CD4-positive, alpha-beta T cell (primary cell): ENCODE measurements at places on chromosomes 3 and 15.
A peak's percentile ranks its signal among the peaks of the same experiment; 100 is the strongest.

DNA sequence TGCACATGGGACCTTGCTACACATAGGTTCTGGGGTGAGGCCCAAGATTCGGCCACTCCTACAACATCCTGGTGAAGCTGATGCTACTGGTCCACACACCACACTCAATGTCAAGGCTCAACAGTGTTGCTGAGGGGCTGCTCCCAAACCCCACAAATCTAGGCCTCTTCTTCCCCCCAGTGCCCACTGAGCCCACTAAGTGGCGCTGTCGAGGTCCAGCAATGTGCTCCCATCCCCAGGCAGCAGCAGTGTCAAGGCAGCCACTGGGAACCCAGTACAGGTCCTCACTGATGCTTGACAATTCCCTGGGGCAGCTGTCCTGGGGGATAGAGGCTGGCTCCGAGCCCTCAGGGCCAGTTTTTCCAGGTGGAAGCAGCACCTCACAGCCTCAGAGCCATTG, 21.5 kb downstream of the SCN5A start:
- DNase-seq = no peak

DNA sequence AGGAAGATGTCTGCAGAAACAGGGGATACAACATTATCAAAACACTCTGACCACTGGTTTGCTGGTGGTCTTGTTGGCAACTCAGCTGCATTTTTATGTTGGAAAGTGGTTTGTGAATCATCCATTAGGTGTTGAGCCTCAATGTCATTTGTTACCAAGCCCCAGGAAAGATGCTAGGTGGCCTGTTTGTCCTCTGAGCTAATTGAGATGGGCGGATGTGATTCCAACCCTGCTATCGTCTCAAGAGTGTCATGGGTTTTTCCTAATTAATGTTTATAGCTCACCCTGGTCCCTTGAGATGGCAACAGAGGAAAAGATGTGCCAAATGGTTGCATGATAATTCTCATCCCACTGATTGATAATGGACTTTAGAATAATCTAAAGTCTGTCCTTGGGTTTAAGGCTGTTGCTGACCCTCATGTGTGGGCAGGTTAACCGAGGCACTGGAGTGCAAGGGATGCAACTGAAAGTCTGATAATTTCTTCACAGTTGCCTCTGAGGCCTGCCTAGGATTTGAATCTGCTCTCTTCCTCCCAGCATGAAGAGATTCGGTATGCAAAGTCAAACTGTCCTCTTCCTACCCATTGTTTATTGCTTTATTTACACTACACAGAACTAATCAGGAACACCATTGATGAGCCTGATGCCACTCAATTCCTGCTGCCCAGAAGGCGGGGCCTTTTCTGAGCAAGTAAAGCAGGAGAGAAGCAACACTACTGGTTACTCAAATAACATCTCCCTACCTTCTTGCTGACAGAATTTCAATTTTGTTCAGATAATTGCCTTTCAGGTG, 166.2 kb upstream of the TBC1D5 start:
- DNase-seq = no peak

DNA sequence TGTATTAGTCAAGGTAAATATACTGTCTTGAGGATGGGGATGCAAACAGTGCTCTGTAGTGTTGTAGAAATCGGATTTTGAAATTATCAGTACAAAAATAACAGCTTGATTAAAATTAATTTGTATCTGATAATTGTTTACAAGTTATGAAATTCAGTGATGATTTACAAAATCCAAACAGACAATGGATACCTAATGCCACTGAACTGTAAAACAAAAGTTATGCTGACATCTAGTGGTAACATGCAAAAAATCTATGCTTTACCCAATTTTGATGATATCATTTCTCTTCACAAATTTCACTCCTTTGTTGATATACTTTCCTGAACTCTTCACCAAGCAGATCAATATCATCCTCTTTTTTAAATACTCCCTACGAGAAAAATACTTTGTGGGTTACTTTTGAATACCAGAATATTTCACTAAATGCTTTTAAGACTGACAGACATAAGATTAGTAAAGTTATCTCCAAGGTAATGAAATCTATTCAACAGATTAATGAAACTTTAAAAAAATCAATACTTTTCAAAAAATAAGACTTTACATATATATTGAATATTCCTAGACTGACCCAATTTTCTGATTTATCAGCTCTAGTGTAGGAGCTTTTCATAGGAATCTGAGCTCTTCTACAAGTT, 36.0 kb downstream of the MNS1 start:
- peak; percentile 15 for DNase-seq

DNA sequence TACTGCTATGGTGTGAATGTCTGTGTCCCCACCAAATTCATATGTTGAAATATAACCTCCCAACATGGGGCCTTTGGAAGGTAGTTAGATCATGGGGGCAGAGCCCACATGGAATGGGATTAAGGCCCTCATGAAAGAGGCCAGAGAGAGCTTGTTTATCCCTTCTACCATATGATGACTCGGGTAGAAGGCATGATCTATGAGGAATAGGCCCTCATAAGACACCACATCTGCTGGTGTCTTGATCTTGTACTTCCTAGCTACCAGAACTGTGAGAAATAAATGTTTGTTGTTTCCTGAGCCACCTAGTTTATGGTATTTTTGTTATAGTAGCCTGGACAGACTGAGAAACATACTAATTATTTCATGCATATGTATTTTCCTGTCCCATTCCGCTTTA, 51.9 kb downstream of the WWTR1 start:
- no peak for DNase-seq

GRCh38 chr3:179000144-179000543, 71.5 kb downstream of the ZMAT3 start:
- no peak for DNase-seq

GRCh38 chr3:184129012-184129411, 6.1 kb upstream of the EIF2B5 start:
- DNase-seq = no peak

GRCh38 chr15:63818629-63819028, 15.1 kb downstream of the HERC1 start:
- DNase-seq = no peak
